ENCODE measurements at places on chromosomes 6 and 20.

GRCh38 chr6:88895911-88896310 lies 67.5 kb downstream of the RNGTT start:
- no peak for DNase-seq

DNA sequence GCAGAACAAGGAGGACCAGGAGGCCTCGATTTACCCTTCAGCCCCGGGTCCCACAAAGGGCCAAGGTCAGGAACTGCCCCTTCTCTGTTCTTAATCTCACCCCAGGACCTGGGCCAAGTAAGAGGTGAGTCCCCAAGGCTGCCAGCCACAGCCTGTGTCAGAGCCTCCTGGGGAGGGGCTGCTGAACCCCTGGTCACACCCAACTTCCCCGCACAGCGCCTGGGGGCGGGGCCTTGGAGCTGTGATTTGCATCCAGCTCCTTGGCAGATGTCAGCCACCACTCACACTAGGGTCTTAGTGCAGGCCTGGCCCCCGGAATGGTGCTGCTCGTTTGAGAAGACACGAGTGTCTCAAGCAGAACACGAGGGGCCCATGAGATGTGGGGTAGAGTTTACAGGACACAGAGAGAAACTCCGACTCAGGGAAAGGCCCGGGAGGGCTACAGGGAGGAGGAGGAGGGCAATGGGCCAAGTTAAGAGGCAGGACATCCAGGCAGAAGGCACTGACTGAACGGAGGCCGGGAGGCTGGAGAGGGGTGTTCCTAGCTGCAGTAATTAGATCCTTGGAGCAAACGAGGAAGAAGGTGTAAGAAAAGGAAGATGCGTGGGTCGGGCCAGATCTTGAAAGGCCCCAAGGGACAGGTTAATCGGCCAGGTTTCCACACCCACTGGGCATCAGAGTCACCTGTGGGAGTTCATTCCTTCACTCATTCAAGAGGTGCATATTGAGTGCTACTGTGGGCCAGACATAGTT lies 26.9 kb downstream of the ZBP1 start:
- DNase-seq = no peak

DNA sequence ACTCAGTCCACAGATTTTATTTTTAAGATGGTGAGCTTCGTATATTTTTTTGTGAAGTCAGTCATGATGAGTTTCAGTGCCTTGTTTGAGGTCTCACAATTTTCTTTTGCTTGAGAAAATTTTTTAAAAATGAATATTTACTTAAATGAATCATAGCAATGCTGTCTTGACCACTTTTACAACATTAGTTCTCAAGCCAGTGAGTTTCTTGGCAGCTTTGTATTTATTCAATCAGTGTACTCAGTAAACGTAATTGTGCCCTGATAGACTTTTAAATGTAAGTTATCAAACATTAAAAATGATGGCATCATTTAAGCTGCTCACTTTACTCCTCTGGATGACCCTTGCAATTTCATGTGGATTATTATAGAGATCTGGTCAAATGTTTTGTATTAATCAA lies 261.4 kb downstream of the KHDC1L start:
- no peak for DNase-seq

- no peak for DNase-seq
Observed at GRCh38 chr6:168920289-168920688, 333.4 kb downstream of the THBS2 start.

- no peak for DNase-seq
Observed at GRCh38 chr20:14337400-14338171, at the start of gene FLRT3. Gene FLRT3 (minus strand): TSS chr20:14337612. CDS start chr20:14327506, 10,106 bp downstream.

DNA sequence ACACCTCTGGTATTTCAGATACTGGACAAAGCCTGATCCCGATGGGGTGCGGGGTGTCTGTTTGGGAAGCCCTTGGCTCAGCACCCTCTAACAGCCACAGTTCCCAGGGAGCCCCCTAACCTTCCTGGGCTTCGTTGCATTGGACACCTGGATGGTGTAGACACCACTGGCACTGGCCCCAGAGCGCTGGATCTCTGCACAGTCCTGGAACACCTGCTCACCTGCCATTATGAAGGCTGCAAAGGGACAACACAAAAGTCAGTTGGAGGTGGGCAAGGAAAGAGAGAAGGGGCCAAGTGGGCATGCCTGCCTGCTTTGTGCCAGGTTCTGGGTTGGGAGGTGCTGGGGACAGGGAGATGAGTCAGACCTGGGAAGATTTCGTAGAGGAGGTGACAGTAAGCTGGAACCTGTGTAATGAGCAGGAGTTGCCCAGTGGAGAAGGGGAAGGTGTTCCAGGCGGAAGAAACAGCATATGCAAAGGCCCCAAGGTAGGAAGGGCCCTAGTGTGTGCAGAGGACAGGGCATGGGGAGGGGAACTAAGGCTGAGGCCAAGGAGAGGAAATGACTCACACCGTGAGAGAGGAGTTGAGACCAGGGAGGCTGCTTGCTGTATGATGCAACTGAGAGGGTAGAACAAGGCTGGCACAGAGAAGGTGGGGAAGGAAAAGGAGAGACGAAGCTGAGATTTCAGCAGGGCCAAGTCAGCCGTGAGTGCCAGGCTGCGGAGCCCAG lies 34.9 kb downstream of the ANGPT4 start:
- DNase-seq = no peak

GRCh38 chr6:130482645-130483390 lies 117.0 kb downstream of the TMEM200A start:
- no peak for DNase-seq

DNA sequence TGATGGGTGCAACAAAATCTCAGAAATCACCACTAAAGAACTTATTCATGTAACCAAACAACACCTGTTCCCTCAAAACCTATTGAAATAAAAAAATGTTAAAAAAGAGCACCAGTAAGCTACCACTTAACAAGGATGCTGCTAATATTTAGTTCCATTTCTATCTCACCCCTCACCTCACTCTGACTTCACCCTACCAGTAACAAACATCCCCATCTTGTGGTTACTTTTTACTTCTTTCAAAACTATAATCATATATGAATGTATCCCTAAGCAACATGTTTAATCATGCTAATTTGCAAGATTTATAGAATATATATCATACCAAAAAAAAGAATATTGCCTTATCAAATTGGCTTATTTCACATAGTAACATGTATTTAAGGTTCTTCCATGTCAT lies 27.4 kb upstream of the SLC24A3 start:
- DNase-seq = no peak

GRCh38 chr20:10316582-10316981 lies 98.0 kb downstream of the SNAP25 start:
- no peak for DNase-seq

DNA sequence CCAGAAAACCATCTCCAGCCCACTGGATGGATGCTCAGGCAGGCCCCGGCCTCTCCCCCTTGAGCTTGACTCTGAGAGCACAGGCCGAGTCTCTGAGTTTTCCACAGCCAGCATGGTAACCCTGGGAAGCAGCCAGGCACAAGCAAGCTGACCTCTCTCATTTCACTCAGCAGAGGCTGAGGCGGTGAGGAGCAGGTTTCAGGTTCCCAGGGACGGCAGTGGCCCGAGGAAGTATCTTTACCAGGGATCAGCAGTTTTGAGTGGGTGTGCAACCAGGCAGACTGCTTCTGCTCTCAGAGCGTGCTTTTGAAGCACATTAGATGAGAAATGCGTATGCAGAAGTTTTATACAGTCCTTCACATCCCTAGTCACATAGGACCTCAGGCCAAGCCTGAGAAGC lies 12.6 kb downstream of the HCK start:
- no peak for DNase-seq

DNA sequence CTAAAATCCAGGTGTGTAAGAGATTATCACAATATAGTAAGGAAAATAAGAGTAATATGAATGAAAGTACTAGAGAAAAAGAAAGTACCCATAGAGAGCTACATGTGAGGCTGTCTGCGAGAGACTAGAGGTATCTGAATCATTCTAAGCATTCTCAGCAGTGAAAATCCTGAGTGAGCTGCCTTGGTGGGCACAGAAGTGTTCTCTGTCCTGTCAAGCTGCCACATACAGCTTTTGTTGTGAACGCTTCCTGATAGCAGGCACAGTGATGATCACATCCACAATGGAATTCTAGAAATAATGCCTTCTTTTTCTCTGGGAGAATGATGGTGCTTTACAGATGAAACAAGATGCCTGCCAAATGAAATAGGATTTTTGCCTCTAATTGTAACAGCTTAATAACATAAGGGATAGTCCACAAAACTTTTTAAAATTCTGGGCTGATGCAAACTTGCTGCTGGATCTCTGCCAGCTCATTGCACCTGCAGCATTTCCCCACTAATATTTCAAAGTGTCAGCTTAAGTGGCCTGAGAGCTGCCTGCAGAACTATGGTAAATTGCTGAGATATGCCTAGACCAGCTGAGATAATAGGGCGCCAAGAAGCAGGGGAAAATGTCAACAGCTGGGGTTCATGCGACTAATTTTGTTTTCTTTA lies 620.5 kb downstream of the DOK5 start:
- no peak for DNase-seq

- DNase-seq = no peak
Observed at GRCh38 chr6:97136626-97137358, 146.2 kb downstream of the MMS22L start.

- no peak for DNase-seq
Observed at GRCh38 chr6:36631326-36632011, 37.3 kb downstream of the SRSF3 start.

GRCh38 chr6:81755551-81755950 lies 3.1 kb upstream of the TENT5A start:
- DNase-seq = no peak

GRCh38 chr6:97462031-97462430 lies 179.0 kb upstream of the MMS22L start:
- DNase-seq = no peak

DNA sequence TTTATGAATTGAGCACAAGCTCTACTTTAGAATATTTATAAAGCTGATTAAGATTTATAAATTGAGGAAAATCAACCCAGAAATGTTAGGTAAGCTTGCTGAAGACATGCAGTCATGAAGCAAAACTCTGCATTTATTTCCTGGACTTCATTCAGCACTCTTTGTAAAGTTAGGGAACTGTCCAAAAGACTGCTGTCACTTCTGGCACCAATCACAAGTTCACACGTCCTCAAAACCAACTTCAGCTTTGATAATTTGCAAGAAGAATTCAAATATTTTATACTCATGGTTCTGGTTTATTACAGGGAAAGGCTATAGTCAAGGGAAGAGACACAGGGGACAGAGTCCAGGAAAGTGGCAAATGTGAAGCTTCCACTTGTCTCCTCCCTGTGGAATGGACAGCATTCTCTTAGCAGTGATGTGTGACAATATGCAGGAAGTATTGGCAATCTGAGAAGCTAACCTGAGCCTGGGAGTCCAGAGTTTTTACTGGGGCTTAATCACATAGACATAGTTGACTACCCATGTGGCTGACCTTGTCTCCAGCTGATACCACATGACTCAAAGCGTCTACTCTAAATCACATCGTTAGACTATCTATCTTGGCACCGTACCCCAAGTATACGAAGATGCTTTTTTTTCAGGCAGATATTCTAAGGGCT lies 85.4 kb downstream of the PPP1R14C start:
- no peak for DNase-seq

DNA sequence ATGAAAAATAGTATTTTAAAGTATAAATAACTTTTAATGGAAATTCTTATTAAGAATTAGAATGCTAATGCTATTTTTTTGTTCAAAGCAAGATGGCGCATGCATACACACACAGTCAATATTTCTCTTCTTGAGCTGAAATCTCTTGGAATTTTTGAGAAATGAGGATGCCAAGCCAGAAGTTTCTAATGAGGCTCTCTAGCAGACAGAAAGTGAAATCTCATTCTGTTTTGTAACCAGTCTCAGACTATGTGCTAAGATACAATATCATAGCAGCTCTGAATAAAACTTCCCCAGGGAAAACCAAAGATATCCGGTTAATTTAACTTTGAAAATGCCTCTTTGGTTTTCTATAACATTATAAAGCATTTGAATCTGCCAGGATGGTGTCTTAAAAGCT lies 97.2 kb upstream of the HDAC2 start:
- DNase-seq = no peak

DNA sequence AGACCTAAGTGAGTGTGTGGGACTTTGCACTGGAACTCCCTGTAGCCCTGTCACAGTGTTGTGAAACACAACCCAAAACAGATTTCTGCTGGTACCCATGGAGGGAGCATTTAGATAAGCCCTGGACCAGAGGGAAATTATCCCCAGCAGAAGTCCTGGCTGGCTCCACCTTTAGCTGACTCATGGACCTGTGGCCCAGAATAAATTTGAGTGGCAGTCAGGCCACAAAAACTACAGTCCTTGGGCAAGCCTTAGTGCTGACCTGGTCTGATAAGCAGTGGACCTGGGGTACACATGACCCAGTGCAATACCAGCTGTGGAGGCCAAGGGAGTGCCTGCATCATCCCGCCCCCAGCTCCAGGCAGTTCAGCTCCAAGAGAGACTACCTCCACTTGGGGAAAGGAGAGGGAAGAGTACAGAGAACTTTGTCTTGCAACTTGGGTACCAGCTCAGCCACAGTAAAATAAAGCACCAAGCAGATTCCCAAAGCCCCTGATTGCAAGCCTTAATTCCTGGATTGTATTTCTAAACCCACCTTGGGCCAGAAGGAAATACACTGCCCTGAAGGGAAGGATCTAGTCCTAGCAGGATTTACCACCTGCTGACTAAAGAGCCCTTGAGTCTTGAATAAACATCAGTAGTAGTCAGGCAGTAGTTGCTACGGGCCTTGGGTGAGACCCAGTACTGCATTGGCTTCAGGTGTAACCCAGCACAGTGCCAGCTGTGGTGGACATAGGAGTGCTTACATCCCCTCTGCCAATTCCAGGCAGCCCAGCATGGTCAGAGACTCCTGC lies 140.4 kb upstream of the COL21A1 start:
- no peak for DNase-seq

- no peak for DNase-seq
Observed at GRCh38 chr6:113697632-113698410, 159.3 kb upstream of the MARCKS start.

DNA sequence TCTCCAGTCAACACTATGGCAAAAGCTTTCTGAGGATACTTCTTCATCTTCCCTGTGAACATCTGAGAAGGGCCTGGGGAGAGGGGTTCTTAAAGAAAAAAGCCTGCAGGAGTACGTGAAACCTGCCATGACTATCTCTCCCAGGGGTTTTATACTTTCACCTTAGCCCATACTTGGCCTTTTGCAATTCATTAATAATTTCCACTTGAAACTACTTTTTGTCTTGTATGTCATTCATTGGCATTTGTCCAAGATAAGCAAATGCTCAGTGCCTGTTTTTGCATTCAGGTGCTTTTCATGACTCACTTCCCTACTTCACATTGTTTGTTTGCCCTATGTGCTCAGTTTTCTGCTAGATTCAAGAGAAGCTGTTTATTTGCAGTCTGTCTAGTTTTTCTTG lies 580.3 kb upstream of the GJE1 start:
- no peak for DNase-seq

DNA sequence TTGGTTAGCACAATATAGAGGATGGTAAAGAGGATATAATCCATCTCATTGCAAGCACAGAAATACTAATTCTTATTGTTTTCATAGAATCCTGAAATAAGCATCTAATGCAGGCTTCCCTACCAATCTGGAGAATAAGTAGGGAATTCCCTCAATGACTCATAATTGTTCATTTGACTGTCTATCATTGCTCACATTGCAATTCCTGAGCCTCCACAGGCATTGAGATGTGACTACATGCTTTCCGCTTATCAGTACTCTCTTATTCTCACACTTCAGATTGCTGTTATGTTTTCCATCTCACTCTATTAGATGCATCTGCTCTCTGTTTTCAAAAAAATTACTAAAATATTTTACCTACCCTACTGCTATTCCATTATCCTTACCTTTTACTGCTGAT lies 216.2 kb upstream of the PRSS16 start:
- DNase-seq = no peak

- no peak for DNase-seq
Observed at GRCh38 chr6:118683881-118684872, 32.8 kb upstream of the CEP85L start.

Data from stimulated activated CD8-positive, alpha-beta memory T cell treated with anti-CD3 and anti-CD28 coated beads, Interleukin-2, amount 100 ng/mL, for 48 hours (primary cell).